ENCODE measurements at places on chromosomes 4 and X.

DNA sequence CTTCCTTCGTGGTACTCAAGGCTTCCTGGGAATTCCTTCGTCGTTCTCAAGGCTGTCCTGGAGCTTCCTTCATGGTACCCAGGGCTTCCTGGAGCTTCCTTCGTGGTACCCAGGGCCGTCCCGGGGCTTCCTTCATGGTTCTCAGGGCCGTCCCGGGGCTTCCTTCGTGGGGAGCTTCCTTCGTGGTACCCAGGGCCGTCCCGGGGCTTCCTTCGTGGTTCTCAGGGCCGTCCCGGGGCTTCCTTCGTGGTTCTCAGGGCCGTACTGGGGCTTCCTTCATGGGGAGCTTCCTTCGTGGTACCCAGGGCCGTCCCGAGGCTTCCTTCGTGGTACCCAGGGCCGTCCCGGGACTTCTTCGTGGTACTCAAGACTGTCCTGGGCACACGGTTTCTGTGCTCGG, 339.6 kb upstream of the FAT1 start:
- no peak for DNase-seq

DNA sequence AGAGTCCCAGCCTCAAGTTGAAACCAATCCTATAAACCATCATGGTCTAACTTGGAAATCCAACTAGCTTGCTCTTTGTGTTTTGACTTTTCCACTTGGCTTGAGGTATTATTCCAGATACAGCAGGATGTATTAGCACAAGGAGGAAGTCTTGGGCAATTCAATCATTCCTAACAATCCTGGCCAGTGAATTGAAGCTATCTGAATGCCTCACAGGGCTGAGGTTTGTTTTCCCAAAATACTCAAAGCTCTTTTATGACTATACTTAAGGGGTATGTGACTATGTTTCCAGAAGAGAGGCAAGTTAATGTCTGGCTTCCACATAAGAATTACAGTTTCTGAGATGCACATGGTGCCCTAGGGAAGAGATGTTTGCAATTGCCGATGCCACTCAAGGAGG, 66.8 kb upstream of the SH3RF1 start:
- DNase-seq: no peak

DNA sequence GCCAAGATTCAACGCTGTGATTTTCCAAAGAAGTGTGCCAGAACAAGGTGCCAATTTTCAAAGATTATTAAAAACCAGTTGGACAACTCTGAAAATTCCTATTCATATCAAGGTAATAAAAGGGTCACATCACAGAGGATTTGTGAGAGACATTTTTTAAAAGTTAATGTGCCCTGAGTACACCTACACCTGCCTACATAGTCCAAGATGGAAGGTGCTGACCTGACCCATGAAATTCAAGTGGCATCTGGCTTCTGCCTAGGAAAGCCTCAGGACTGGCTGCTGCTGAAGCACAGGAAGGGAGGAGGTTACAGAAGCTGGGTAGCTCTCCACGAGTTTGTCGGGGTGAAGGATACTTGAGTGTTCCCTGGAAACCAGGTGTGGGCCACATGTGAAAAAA, 11.4 kb upstream of the ARSJ start:
- no peak for DNase-seq

DNA sequence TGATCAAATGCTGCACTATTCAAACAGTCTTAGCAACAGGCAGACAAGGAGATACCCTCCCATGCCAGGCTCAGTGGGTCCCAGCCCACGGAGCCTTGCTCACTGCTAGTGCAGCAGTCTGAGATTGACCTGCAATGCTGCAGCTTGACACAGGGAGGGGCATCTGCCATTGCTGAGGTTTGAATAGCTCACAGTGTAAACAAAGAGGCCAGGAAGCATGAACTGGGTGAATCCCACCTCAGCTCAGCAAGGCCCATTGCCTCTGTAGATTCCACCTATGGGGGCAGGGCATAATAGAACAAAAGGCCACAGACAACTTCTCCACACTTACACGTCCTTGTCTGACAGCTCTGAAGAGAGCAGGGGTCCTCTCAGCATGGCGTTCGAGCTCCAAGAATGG, 26.6 kb upstream of the ZXDB start:
- no peak for DNase-seq

DNA sequence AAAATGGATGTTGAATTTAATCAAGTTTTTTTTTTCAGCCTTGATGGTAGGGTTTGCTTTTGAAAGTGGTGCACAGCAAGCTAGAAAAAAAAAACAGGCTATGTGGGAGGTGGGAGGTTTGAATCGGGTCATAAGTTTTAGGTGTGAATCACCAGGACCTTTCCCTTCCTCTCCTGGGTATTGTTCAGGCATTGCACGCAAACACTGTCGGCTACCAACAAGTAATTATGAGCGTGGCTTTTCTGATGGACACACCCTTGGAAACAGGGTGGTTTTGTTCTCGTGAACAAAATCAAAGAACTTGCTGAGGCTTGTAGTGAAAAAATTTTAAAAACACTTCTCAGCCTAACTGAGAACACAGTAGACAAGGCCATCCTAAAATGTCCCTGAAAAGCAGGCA, 18.1 kb downstream of the PIR start:
- DNase-seq: no peak

- DNase-seq: no peak
These were observed 146.3 kb downstream of the SMIM20 start for GRCh38 chr4:26060286-26060685.

GRCh38 chrX:111431001-111431400, 19.0 kb upstream of the DCX start:
- no peak for DNase-seq

DNA sequence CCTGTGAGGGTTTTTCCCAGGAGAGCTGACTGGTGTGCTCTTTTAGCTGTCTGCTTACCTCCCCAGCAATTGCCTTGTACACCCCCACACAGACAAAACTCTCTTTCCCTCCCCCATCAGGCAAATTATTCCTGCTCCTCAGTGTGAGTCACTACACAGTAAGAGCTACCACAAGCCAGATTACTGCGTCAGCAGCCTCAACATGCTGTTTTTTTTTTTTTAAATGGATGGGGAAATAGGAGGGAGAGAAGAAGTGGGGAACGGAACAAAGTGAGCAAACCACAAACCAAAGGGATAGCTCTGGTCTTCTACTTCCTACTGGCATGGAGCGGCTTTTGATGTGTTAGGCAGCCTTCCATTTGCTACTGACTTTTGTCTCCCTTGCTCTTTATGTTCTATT, 107.5 kb upstream of the ACSL4 start:
- no peak for DNase-seq

DNA sequence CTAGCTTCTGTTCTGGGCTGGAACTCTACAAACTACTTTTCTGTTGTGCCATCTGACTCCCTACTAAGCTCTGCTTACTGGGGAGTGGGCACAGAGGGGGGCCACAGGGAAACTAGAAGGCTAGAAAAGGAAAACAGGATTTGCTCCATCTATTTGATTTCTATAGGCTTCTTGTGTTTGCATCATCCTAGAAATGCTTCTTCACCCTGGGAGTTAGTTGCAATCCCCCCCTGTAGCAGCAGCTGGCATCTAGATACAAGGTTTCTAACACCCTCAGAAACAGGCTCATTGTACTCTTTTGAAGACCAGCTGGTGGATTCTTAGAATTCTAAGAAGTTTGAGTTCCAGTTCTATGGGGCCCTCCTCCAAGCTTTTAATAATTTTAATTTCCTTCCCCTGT, 213.4 kb downstream of the TMA16 start:
- DNase-seq: no peak

GRCh38 chrX:112967903-112968302, 127.3 kb upstream of the AMOT start:
- no peak for DNase-seq

DNA sequence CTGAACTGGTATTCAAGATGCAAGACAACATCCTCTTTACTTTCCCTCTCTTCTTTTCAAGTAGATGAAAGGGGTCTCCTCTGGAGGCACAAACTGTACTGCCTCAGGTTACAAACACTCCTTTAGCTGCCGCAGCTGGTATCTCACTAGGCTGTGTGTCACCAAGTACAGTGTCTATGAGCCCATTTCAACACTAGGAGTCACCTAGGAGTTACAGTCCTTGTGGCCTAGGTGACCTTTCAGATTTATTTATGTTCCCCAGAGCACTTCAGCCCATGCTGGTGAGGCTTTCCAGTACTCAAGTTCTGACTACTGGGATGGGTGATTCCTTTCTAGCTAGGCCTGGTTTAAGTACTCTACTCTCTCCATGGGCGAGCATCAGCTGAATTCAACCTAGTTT, 32.4 kb upstream of the TMLHE start:
- no peak for DNase-seq

- no peak for DNase-seq
These were observed 139.4 kb upstream of the BOD1L1 start for GRCh38 chr4:13766761-13767540.

DNA sequence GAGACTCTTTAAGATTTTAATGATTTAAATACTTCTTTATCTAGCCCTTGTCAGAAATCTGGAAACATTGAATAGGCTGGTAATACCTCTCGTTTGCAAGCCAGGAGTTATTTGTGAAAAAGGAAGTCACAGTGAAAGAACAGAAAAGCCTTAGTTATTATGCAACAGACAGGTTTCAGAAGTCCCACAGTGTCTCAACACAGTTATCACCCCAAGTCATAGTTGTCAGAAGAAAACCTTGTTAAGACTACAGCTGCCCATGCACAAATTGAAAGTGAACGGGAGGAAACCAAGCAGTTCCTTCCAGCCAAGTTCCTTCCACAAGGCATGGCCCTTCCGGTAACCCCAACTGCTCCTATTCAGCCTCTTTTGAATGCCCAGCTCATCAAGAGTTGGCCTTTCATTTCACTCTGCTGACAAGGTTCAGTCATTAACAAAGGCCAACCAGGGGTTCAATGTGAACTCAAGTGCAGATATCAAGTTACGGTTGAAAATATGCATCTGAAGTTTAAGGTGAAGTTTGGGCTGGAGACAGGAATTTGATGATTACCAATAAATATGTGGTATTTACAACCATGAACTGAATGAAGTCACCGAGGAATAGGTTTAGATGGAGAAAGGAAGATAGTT, 15.6 kb downstream of the ALPK1 start:
- DNase-seq: no peak

DNA sequence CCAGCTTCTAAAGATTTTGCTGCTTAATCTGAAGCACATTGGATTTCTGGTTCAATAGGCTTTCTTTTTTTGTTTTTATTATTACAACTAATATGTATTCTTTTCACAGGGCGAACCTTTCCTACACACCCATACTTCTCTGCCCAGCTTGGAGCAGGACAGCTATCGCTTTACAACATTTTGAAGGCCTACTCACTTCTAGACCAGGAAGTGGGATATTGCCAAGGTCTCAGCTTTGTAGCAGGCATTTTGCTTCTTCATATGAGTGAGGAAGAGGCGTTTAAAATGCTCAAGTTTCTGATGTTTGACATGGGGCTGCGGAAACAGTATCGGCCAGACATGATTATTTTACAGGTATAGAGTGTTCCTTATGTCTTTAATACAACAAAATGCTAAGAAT, 155.4 kb downstream of the PTTG2 start:
- DNase-seq: no peak

GRCh38 chrX:155313766-155314165, 20.6 kb downstream of the CLIC2 start:
- no peak for DNase-seq

DNA sequence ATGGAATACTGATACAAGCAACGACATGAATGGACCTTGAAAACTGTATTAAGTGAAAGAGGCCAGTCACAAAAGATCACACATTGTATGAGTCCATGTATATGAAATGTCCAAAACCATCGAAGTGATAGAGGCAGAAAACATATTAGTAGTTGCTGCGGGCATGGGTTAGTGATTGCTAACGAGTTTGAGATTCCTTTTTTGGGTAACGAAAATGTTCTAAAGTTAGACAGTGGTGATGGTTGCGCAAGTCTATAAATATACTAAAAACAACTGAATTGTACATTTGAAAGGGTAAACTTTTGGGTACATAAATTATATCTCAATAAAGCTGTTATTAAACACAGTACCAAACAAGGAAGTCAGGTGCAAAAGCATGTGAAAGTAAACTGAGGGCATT, 234.5 kb downstream of the FBXW7 start:
- no peak for DNase-seq

DNA sequence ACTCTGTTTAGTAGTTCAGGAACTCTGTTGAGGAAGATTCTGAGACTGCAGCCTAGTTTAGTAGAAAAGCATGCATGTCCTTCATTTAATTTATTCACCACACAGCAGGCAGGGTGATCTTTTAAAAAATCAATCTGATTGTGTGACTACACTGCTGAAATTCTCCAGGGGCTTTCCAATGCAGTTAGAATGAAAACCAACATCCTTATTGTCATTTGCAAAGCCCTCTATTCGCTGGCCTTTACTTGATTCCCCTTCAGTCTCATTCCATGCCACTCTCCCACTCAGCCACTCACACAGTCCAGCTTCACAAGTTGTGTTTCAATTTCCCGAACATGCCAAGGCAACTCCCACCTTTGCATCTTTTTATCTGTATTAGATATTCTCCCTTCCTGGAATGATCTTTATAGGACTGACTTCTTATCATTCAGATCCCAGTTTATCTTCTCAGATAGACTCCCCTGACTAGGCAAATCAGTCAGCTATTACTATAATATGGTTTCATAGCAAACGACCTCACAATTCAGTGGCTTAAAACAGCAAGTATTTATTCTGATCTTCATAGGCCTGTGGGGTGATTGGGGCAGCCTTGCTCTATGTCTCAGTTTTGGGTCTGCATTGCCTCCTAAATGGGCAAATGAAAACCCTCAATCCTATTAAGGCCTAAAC, 21.3 kb upstream of the FTHL17 start:
- DNase-seq: no peak

GRCh38 chr4:122959441-122959840, 37.0 kb upstream of the NUDT6 start:
- DNase-seq: no peak

GRCh38 chrX:1883772-1884171, 268.9 kb downstream of the ASMT start:
- DNase-seq: no peak

- DNase-seq: no peak
These were observed 26.2 kb downstream of the CUL4B start for GRCh38 chrX:120534413-120535205.

- no peak for DNase-seq
These were observed 190.2 kb upstream of the POF1B start for GRCh38 chrX:85569686-85570085.

GRCh38 chrX:57607295-57608187, 15.7 kb downstream of the ZXDB start:
- no peak for DNase-seq

DNA sequence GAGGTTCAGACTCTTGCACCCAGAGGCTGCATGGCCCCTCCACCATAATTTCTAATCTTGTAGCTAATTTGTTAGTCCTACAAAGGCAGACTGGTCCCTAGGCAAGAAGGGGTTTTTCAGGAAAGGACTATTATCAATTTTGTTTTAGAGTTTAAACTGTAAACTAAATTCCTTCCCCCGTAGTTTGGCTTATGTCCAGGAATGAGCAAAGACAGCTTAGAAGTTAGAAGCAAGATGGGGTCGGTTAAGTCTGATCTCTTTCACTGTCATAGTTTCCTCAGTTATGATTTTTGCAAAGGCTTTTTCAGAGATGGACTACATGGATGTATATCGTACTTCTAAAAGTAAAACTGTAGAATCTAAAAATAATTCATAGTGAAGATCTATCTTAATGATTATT, 258.1 kb upstream of the IL1RAPL1 start:
- DNase-seq: no peak

Measured in cerebellar nuclear complex (tissue), 1 donor.